ENCODE measurements at places on chromosomes 7 and 10. TPM values are rescaled to one million over a fixed set of nuclear protein-coding genes. Genes with fewer than 3 reads are reported as not detected.

The MINDY3 gene
- 16.7 TPM for total RNA-seq

DNA sequence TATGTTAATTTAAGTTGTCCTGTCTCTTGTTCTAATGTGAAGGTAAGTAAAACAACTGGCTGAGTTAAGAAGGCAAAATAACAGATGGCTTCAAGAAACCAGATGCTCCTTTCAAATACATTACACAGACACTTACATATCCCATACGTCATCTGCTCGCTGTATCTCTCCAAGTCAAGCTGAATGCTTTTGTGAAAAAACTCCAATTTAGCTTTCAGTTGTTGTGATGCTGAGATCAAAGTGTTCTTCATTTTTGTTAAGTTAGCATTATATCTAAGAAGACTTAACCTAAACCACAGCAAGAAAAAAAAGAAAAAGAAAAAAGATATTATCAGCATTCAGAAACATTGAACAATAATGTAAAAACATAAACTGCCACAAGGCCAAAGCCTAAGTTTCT is 18.5 kb upstream of the ERLIN1 start:
- no peaks in the 10 kb centered on the region for H3K4me1 ChIP-seq
- no peak for DNase-seq
- H3K27ac ChIP-seq, result no peak overlapping the region
- H3K4me3 ChIP-seq, result no peak overlapping the region
- no peaks in the 10 kb centered on the region for H3K27me3 ChIP-seq
- H3K36me3 ChIP-seq, result no peaks in the 10 kb centered on the region

- no peak overlapping the region for H3K4me3 ChIP-seq
- H3K36me3 ChIP-seq, result no peaks in the 10 kb centered on the region
- H3K4me1 ChIP-seq, result no peaks in the 10 kb centered on the region
- DNase-seq, result no peak
Observed at GRCh38 chr7:157668221-157668883, 331.5 kb downstream of the DNAJB6 start.

GRCh38 chr7:9242636-9243035 is 809.2 kb downstream of the NXPH1 start:
- H3K27me3 ChIP-seq, result no peaks in the 10 kb centered on the region
- H3K36me3 ChIP-seq, result no peaks in the 10 kb centered on the region
- H3K4me3 ChIP-seq, result no peak overlapping the region
- H3K27ac ChIP-seq, result no peak overlapping the region
- H3K4me1 ChIP-seq, result no peaks in the 10 kb centered on the region

DNA sequence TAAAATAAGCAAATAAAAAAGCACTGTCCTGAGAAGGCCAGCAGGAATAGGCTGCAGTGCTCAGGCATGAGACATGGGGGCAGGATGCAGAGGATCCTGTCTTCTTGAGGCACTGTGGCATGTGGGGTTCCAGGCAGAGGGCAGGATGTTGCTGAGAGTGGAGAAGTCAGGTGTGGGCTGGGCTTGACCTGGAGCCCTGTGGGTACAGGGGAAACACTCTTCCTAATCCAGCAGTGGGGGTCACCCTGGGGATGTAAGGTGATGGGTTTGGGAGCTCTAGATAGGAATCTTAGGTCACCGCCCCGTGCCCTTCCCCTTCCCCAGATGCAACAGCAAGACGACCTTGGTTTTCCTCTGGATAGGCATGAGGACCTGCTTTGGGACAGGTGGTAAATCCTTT is 13.6 kb downstream of the SUMF2 start:
- peaks cover 8% of the 10 kb centered on the region for H3K4me1 ChIP-seq
- no peaks in the 10 kb centered on the region for H3K27me3 ChIP-seq
- H3K4me3 ChIP-seq, result no peak overlapping the region
- no peaks in the 10 kb centered on the region for H3K36me3 ChIP-seq

DNA sequence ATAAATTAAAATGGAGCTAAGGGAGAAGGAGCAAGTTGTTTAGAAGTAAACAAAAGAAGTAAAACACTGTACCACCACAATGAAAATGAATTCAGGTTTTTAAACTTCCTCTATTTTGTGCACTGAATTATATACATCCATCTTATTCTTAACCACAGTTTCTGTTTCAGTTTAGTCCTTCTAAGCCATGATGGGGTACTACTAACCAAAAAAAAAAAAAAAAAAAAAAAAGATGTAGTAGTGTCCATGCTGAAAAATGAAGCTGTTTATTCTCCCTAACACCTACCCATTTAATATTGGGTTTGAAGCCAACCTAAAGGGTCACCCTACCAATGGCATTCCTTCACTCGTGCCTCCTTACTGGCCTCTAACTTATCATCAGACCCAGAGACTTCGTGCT is 3.4 kb upstream of the BMPR1A start:
- H3K4me3 ChIP-seq, result no peak overlapping the region
- no peak for DNase-seq
- H3K27me3 ChIP-seq, result no peaks in the 10 kb centered on the region
- peaks cover 16% of the 10 kb centered on the region for H3K4me1 ChIP-seq
- H3K36me3 ChIP-seq, result no peaks in the 10 kb centered on the region
- H3K27ac ChIP-seq, result no peak overlapping the region

GRCh38 chr10:86642499-86642898 is 11.8 kb upstream of the OPN4 start:
- H3K4me1 ChIP-seq, result no peaks in the 10 kb centered on the region
- H3K27ac ChIP-seq, result no peak overlapping the region
- no peaks in the 10 kb centered on the region for H3K27me3 ChIP-seq
- DNase-seq, result no peak

DNA sequence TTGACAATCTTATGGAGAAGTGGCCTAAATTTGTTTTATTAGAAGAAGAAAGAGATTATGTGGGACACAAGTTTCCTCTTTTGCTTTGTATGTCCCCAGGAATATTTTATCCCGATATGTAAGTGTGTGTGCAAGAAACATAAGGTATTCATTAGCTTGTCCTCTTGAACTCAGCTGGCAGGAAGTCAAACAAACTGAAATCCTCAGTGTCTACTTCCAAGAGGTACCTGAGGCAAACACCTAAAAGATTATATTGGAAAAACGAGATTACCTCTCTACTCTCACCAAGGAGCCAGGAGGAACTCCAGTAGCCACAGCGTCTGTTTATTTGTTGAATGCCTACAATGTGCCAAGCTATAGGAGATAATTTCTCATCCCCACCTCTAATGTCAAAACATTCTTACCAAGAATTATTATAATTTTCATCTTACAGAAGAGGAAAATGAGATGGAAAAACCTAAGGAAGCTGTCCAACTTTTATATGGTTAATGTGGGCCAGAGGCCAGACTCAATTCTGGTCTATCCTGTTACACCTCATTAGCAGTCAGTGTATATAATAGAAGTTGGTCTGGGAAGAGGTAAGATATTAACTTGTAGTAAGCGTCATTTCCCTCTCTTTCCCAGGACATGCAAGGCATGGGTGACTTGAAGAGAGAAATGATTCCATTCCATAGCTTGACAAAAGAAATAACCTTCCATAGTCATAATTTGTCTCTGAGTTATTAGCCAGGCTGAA is 692.7 kb downstream of the MAGI2 start:
- H3K27ac ChIP-seq, result no peak overlapping the region
- no peaks in the 10 kb centered on the region for H3K27me3 ChIP-seq
- H3K4me1 ChIP-seq, result no peaks in the 10 kb centered on the region
- no peak overlapping the region for H3K4me3 ChIP-seq
- no peak for DNase-seq

DNA sequence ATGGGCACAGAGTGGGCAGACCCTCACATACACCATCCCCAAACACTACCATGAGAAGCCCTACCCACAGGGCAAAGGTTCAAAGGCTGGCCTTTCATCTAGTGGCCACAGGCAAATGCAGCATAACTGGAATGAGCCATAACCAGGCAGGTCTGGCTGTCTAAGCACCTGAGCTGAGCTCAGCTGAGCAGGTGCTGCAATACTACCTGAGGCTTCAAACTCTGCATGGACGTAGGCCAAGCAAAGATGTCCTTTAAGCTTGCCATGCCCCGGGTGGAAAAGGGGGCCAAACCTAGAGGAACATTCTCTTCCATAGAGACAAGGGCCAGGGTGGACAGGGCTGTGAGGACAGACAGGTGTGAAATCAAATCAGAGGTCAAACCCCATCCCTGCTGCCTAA is 65.3 kb upstream of the CAMK2B start:
- peaks cover 52% of the 10 kb centered on the region for H3K36me3 ChIP-seq
- DNase-seq, result no peak

The DLX5 gene
- 0.14 TPM for total RNA-seq

DNA sequence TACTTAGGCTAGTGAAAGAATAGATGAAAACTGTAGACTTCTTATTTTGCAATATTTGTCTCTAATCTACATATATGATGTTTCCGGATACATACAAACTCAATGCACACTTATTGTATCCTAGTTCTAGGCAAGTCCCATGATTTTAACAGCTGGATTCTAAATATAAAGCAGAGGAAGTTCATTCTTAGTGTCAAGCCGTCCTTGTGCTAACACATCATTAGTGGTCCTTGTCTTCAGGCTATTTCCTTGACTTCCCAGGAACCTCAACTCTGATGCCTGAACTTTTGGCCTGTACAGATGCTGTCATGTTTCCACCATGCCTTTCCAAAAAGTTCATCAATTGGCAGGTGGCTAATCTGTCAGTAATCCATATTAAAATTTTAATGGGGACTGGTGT is 301.9 kb upstream of the DGKB start:
- no peak for DNase-seq
- H3K27me3 ChIP-seq, result no peaks in the 10 kb centered on the region
- H3K4me1 ChIP-seq, result no peaks in the 10 kb centered on the region
- H3K27ac ChIP-seq, result no peak overlapping the region

All from adrenal gland (tissue), 19 donors.